ENCODE measurements at places on chromosomes 12 and 14.

GRCh38 chr12:12726555-12727093 is 9.5 kb downstream of the CDKN1B start:
- no peak for DNase-seq

GRCh38 chr12:51976376-51977160 is 25.1 kb downstream of the ACVR1B start:
- no peak for DNase-seq

GRCh38 chr12:113413488-113413939 is 8.7 kb upstream of the SDSL start:
- DNase-seq, result no peak

GRCh38 chr12:90244232-90244631 is 535.6 kb upstream of the ATP2B1 start:
- DNase-seq, result no peak

- DNase-seq, result no peak
Measured at GRCh38 chr14:22484632-22485031, 104.4 kb downstream of the DAD1 start.

GRCh38 chr12:6896846-6897435 is 7.7 kb upstream of the LRRC23 start:
- no peak for DNase-seq

DNA sequence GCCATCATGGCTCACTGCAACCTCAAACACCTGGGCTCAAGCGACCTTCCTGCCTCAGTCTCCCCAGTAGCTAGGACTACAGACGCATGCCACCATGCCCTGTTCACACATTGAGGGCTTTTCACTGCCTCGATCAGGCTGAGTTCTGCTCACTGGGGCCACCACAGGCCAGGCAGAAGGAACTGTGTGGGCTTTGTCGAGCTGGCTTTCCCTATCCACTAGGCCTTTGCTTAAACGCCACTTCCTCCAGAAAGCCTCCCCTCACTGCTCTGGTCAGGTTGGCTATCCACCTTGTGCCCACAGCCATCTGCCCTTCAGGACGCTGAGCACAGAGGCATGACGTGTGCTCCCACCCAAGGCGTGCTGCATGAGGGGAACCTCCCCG is 45.2 kb downstream of the MLXIP start:
- DNase-seq, result no peak

GRCh38 chr14:75049731-75050201 is 1.5 kb downstream of the MLH3 start:
- no peak for DNase-seq

DNA sequence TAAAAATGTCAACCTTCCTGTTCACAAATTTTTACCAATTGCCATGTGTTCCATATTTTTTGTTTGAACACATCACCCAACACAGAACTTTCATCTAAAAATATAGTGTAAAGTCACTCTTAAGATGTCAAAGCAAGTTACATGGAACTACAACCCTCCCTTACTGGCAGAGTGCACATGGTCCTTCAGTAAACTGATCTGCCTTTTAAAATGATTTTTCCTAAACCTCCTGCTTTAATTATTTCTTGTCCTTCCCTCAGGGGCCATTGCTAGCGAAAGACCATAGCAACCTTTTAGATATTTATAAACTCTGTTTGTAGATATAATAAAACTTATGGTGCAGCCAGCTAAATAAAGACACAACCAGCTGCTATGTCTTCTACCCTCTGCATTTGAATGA is 255.2 kb upstream of the FAR2 start:
- no peak for DNase-seq

GRCh38 chr12:78115889-78116288 is 285.2 kb downstream of the NAV3 start:
- no peak for DNase-seq

GRCh38 chr12:67520606-67521005 is 127.9 kb upstream of the DYRK2 start:
- no peak for DNase-seq

- no peak for DNase-seq
Measured at GRCh38 chr14:90263748-90264449, 7.5 kb downstream of the PSMC1 start.

- DNase-seq, result no peak
Measured at GRCh38 chr12:53391724-53392123, 11.7 kb downstream of the SP1 start.

GRCh38 chr12:122875590-122876220 is 20.2 kb downstream of the VPS37B start:
- no peak for DNase-seq

GRCh38 chr12:106098691-106099200 is 40.0 kb downstream of the NUAK1 start:
- DNase-seq, result no peak

DNA sequence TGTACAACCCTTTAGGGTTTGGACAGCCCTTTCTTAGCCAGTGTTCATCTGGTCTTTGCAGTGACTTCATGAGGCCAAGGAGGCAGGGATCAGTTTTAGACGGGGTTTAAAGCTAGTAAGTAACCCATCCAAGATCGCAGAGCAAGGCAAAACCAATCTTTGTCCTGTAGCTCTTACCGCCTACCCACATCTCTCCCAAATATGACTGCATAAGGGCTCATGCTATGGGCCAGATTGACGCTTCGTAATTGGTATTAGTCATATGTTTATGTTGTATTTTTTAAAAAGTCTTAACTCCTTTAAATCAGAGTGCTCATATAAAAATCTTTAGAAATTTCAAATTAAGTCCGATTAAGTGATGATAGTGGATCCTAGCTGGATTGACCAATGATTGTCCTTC is 3.7 kb upstream of the CLMN start:
- DNase-seq, result no peak

- DNase-seq, result no peak
Measured at GRCh38 chr14:65772921-65773574, 360.5 kb downstream of the FUT8 start.

Measured in stimulated activated CD4-positive, alpha-beta T cell treated with anti-CD3 and anti-CD28 coated beads, Interleukin-15, amount 100 ng/mL, for 1 hour (primary cell).